Activated CD8-positive, alpha-beta memory T cell treated with anti-CD3 and anti-CD28 coated beads, Interleukin-2, amount 10 ng/mL, durations not matched to agents 7 days and 5 days (primary cell): ENCODE measurements at places on chromosomes 3 and 15. TPM values are rescaled to one million over a fixed set of nuclear protein-coding genes. Genes with fewer than 3 reads are reported as not detected.

The MYZAP gene
- total RNA-seq = not detected

The SERF2 gene
- 804 TPM for total RNA-seq

- H3K27ac ChIP-seq = no peak overlapping the region
- H3K4me1 ChIP-seq = no peaks in the 10 kb centered on the region
- no peaks in the 10 kb centered on the region for H3K27me3 ChIP-seq
Measured at GRCh38 chr3:64674591-64675076, 13.2 kb downstream of the ADAMTS9 start.

DNA sequence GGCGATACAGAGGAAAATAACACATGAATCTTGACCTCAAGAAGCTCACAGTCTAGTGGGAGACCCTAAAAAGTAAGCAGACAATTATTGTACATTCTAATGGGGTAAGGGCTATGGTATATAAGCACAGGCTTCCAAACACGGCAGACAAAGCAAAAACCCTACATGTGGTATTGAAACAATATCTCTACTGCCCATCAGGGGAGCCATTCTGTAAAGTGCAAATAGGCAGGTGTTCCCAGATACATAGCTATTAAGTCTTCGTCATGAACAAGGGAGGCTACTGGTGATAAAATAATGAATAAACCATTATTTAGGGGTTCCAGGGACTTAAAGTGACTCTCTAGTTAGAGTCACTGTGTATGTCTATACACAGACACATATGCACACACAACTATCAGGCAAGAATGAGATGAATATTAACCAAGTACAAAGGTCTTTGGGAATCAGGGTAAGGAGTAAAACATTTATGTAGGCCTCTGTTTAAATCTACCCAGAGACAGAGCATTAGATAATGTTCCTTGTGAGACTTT lies 38.7 kb upstream of the ASB14 start:
- no peaks in the 10 kb centered on the region for H3K4me1 ChIP-seq
- no peak for DNase-seq
- peaks cover 16% of the 10 kb centered on the region for H3K27me3 ChIP-seq
- H3K4me3 ChIP-seq = no peak overlapping the region
- H3K36me3 ChIP-seq = no peaks in the 10 kb centered on the region
